ENCODE measurements at places on chromosomes 7 and 10.

- no peak for DNase-seq
Measured at GRCh38 chr7:116449950-116450349, 49.6 kb upstream of the CAV2 start.

DNA sequence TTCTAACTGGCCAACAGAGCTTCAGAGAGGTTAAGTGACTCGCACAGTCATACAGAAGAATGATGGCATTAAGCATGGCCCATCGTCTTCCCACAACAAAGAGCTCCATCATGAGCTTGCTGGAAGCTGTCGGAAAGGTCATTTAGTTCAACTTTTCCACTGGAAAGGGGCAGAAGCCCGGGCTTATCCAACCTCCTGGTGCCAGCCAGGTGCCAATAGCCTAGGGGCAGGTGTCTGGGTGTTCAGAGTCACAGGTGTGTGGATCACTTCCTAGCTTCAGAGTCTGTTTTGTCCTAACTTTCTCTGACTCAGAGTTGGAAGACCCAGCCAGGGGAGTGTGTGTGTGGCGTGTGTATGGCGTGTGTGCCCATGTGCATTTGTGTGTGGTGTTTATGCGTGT lies 1.3 kb upstream of the TRPV6 start:
- DNase-seq: no peak

GRCh38 chr7:4172883-4173282 lies 509.2 kb upstream of the FOXK1 start:
- no peak for DNase-seq

DNA sequence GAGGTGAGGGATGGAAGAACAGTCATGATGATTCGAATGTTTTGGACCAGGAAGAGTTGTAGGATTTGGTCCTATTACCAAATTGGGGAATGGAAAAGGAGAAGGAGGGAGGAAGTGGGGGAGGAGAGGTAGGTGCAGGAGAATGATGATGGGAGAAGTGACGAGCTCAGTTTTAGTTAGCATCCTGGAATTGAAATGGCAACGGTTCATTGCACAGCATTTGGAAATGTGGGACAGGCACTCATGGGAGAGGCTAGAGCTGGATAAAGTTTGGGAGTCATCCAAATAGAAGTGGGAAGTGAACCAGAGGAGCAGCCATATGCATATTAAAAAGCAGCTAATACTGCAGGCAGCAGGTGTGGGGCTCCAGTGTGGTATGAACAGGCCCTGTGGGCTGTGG lies 253.6 kb downstream of the SORCS3 start:
- no peak for DNase-seq

DNA sequence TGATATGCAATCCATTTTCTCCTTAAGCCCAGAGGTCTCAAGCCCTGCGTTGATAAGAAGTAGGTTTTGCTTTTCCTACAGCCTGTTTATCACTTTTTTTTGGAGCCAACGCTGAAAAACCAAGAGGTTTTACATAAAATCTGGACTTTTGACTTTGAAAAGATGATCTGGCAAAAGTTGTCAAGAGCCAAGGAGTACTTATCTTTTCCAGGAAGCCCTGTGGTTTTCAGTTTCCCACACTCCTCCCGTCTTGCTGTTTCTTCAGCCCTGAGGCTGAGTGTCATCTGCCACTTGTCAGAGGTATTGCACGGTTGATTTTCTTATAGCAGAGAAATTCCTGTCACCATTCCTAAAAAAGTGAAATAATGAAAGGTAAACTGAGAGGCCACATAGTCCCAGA lies 108.7 kb downstream of the TYW1 start:
- no peak for DNase-seq

DNA sequence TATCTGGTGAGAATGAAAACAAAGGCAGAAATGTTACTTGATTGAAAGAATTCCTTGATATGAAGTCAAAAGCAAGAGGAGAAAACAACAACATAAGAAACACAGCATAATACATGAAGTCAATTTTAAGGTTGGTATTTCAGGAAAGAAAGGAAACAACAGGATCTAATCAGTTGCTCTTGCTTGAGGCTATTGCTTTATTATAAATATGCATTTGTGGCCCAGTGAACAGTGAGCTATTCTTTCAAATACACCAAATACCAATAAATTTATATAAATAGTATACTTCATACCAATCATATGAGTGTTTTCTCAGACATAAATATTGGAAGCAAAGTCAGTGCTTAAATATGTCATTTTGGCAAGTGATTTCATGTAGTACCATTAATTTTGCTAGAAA lies 806.6 kb downstream of the NXPH1 start:
- DNase-seq: no peak

- no peak for DNase-seq
Measured at GRCh38 chr7:140218656-140219055, 41.9 kb upstream of the KDM7A start.

GRCh38 chr7:158004123-158004490 lies 583.5 kb downstream of the PTPRN2 start:
- DNase-seq: no peak

DNA sequence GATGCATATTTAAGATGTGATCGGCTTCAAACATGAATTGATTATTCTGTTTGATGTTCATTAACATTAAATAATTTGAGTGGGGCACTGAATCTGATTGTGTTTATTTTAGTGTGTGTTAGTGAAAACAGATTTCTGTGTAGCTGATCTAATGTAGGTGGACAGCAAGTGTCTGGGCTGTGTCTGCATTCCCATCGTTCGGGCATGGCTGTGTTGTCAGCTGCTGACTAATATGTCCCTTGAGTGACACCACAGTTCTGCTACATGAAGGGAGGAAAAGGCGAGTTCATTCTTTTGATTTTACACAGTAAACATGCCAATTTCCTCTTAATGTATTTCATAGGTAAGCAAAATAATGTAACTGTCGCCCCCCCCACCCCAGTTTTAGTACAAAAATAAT lies 203.0 kb downstream of the CNTNAP2 start:
- no peak for DNase-seq

GRCh38 chr10:44198780-44199097 lies 186.2 kb downstream of the CXCL12 start:
- DNase-seq: no peak

DNA sequence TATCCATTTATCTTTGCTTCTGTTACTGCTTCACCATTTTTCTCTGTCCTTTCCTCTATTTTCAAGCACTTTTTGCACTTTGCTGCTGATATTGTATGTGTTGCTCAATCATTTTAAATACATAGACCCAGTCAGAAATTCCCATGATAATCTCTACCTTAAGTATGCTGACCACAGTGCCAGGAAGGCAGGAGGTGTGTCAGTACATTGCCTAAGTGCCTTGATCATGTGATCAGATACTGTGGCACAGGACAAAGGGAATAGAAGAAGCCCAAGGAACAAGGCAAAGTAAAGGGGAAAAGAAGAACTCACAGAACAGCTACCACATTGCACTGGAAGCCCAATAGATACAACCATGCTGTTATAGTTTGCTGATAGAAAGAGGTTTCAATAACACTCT lies 53.7 kb upstream of the CD36 start:
- DNase-seq: no peak

- DNase-seq: no peak
Measured at GRCh38 chr7:88001744-88002530, 67.9 kb downstream of the ADAM22 start.

DNA sequence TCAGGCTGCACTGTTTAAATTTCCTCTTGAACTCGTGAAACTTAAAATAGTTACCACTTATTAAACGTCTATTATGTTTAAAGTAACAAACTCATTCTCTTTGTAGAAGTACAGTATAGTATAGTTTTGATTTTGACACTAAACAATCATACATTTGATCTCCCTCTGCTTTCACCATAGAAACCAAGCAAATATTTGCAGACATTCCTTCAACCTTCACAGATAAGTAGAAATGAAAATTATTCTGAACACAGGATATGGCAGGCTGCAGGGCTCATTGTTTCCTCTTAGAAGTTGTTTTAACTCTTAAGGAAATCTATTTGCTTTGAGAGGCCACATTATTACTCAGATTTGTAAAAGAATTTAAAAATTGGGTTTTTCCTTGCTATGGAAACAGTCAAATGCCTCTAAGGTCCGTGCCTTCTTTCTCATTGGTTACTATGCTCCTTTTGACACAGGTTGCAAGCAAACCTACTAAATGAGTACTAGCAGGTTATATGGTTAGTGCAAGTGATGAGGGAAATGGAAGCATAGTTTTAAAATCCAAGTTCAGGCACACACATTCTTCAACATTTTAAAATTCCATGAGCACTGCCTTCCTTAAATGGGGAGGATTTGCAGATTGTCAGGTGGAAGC lies 92.8 kb upstream of the FAM133B start:
- DNase-seq: no peak

DNA sequence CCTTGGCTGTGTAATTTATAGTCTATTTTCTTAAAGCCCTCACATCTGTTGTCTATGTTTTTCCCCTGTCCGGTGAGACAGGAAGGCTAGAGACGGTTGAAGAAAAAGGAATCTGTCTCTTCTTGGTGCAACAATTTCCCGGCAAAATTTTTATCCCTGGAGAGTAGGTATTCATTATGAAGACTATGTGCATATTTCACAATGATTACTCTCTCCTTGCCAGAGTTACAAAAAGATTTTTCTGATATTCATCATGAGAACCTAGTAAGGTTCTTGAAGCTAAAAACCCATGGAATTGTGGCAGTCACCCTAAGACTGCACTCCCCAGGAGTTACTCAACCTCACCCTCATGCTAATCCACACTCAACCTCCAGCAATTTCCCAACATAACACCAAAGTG lies 55.0 kb upstream of the GHITM start:
- no peak for DNase-seq

GRCh38 chr7:151139791-151140190 lies 27.7 kb downstream of the GBX1 start:
- peak; percentile 8 for DNase-seq

DNA sequence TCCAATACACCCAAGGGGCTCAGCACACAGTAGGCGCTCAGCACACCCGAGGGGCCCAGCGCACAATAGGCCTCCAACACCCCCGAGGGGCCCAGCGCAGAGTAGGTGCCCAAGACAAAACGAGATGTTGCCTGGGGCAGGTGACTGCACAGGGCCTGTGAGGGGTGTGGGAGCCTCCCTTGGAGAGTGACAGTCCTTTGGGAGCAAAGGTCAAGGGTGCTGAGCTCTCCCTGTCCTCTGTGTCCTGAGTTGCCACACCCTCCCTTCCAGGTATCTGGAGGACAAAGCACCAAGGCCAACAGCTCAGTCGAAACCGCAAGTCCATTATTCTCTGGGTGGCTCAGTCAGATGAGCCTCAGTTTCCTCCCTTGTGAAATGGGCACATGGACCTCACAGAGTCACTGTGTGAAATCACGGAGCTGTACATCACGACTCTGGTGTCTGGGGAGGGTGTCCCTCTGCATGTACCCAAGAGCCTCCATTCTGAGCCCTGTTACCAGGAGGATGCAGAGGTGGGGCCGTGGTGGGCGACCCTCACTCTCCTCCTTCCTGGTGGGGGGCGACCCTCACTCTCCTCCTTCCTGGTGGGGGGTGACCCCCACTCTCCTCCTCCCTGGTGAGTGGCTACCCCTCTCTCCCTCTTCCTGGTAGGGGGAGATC lies 81.3 kb downstream of the FOXL3 start:
- DNase-seq: no peak

- no peak for DNase-seq
Measured at GRCh38 chr10:101504438-101504837, 83.6 kb downstream of the POLL start.

- no peak for DNase-seq
Measured at GRCh38 chr7:14504134-14504533, 398.4 kb downstream of the DGKB start.

- DNase-seq: no peak
Measured at GRCh38 chr10:58993480-58994221, 182.8 kb upstream of the PHYHIPL start.

DNA sequence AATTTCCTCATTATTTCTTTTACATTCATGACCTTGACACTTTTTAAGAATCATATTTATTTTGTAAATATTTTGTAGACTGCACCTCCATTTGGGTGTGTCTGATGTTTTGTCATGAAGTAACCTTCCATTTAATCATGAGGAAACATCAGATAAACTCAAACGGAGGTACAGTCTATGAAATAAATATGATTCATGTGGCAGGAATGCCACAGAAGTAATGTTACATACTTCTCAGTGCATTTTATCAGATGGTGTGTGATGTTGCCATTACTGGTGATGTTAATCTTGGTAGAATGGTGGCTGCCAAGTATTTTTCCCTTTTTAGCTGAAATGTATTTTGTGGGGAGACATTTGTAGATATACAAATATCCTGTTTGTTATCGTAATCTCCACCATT lies 64.9 kb downstream of the ZNF37A start:
- DNase-seq: no peak

DNA sequence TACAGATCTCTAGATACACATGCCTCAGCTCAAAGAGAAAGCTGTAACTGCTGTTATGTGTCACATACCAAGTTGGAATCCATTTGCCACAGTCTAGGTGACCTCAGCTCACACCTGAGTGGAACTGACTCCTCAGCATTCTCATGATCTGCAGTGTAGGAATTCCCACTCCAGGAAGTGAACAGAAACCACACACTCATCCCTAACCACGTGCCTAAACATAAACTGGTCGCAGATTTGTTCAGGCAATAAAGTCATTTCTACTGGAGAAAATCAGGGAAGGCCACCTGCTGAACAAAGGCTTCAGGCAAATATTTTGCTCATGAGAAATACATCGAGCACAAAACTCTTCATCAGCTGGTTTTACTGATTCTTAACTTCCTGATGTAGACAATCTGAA lies 23.0 kb upstream of the ZMYND11 start:
- DNase-seq: no peak

- no peak for DNase-seq
Measured at GRCh38 chr10:11896549-11897200, 73.5 kb downstream of the PROSER2 start.

- DNase-seq: peak; percentile 64
Measured at GRCh38 chr7:151137791-151138152, 29.7 kb downstream of the GBX1 start.

DNA sequence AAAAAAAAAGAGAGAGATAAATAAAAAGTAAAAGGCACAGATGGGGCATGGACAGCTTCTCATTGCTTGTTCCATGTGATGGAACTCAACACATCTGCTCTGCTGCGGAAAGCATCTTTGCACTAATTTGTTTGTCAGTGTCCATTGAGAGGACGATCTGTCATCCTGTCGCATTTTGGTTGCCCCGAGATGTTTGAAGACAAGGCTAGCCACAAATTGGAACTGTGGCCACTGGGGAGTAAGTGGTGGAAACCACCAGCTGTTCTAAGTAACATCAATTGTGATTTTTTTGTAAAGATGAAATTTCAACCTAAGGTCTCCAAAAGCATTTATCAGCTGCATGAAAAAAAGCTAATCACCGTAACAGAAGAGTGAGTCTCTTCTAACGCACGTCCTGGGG lies 312.7 kb downstream of the ADARB2 start:
- no peak for DNase-seq

All from kidney (tissue), 22 donors.